A549 treated with RU486 at 1 μM for 4 hours (cell line): ENCODE measurements at places on chromosomes 4 and X. TPM values are rescaled to one million over a fixed set of nuclear protein-coding genes. Genes with fewer than 3 reads are reported as not detected.

The PLAC1 gene
- 0.32 to 0.82 TPM (median 0.63 TPM) in 5 replicates for total RNA-seq

The TMEM131L gene
- total RNA-seq, result 4.1 to 6.2 TPM (median 5.3 TPM) in 5 replicates

The SLC10A7 gene
- total RNA-seq, result 1.1 to 3.0 TPM (median 2.1 TPM) in 5 replicates

The COL4A6 gene
- total RNA-seq, result 11.5 to 15.5 TPM (median 15.0 TPM) in 5 replicates

The GPC4 gene
- not detected in 5 replicates for total RNA-seq

The CASP3 gene
- 13.1 to 26.4 TPM (median 22.1 TPM) in 5 replicates for total RNA-seq
